ENCODE measurements at places on chromosomes 6 and 20.
A peak's percentile ranks its signal among the peaks of the same experiment; 100 is the strongest.

- peak; percentile 13 for DNase-seq
These were observed 1089.3 kb upstream of the DEFB115 start for GRCh38 chr20:30168025-30168799.

DNA sequence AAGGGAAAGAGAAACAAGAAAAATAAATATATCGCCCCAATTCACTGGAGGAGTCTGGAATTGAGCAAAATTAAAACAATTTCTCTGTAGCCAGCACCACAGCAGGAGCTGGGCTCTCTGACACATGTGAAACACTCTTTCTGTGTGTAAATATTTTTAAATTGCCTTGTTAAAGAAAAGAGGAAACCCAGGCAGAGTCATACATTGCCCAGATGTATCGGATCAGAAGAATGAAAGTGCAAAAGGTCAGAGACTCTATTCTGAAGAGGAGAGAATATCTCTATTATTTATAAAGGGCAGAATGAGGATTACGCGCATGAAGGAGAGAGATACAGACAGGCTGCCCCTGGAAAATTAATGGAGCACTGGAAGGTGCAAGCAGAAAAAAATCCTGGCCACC is 127.0 kb upstream of the MAN1A1 start:
- no peak for DNase-seq

GRCh38 chr6:69861986-69862385 is 4.4 kb upstream of the COL19A1 start:
- DNase-seq: peak; percentile 23

DNA sequence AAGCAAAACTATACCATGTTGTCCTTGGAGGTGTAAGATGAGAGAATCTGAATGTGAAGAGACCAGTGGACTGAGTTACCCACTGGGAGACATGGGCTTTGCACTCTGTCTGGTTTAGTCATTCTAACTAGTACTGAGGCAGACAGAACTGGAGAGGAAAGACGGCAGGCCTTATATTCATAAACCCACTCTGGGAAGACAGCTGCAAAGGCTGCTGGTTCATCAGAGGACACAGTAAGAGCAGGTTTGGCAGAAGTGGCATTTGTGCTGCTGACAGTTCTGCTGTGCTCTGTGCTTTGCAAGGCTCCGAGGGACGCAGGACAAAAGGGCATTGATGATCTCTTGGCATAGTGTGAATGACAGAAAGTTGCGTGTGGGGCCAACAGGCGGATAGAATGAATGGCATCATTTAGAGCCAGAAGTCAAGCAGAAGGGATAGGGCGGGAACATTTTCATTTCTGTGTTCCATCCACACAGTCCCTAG is 142.3 kb upstream of the TENT5A start:
- no peak for DNase-seq

GRCh38 chr6:92942549-92942948 is 476.8 kb downstream of the EPHA7 start:
- DNase-seq: no peak

DNA sequence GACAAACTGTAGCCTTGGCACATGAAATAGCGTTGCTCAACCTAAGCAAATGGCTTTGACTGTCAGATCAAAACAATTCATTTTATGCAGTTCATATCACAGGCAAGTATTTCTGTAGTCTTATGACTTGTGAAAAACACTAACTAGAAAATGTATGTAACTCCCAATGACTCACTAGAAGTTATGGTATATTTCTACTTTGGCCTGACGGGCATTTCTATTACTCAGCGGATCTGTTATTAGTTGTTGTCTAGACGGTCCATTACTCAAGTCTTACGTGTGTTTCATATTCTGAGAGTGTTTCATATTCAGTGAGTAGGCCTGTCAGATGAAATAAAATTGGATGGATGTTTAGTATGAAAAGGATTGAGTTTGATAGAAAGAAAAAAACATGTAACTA is 880.9 kb downstream of the PRIM2 start:
- DNase-seq: no peak

DNA sequence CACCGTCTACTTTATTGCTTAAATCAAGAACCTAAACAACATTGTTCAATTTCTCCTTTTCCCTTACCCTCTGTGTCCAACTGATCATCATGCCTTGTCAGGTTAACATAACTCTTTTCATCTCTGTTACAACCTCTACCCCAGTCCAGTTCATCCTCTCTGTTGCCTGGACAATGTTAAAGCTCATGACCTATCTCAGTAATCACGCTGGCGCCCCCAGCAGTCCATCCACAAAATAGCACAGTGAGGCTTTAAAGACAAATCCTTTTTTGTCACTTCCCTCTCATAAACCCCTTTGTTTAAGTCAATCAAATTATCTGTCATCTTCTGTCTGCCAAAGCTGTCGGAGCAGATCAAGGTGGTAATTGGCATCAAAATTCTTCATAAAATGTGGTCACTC is 140.1 kb downstream of the QKI start:
- peak; percentile 10 for DNase-seq

DNA sequence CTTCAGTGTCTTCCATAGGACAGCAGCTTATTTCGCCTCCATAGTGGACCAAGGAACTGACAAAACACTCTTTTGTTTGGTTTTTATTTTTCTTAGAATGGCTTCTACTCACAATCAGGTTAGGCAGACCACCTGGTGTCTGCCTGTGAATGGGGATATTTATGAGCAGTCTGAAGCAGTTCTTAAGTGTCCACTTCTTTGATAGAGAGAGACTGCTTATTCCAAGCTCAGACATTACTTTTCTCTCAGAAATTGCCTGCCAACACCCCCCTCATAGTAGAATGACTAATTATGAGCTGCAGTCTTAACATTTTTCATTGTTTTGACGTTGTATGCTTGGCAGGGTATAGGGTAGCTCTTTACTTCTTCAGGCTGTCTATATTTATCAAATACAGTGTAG is 174.7 kb downstream of the ZFAND3 start:
- DNase-seq: no peak

- no peak for DNase-seq
These were observed 11.4 kb downstream of the EZR start for GRCh38 chr6:158807515-158808441.

DNA sequence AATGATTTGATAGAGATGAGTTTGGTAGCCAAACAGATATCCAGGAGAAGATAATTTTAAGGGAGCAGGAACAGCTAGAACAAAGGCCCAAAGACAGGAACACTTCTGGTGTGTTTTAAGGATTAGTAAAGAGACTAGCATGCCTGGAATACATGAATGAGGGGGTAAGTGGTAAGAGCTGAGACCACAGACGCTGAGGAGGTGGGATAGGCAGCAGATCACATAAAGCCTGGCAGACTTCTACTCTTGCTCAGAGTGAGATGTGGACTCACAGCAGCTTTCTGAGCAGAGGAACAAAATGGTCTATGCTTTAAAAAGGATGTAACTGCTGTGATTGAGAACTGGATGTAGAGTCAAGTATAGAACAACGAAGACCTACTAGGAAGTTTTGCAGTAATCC is 100.1 kb downstream of the EPHA7 start:
- no peak for DNase-seq

- peak; percentile 80 for DNase-seq
These were observed 16.9 kb upstream of the MTG2 start for GRCh38 chr20:62165762-62166399.

DNA sequence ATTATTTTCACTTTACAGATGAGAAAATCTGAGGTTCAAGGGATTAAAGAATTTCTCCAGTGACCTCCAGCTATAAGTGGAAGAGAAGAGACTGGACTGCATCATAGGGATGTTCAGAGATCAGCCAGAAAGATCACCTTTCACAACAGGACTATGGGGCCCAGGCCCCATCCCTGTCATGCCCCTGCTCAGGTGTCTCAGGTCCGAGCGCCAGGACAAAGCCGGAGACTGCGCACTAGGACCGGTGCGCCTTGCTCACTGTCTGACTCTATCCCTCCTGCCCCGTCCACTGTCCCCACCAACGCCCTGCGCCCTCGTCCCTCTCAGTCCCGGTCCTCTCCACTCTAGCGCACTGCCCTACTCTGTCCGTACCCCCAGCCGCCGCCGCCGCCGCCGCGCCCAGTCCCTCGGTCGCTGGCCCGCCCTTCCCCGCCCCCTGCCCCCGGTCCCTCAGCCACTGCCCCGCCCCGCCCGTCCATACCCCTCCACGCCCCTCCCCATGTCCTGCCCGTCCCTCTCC is 521 bp upstream of the RAD21L1 start:
- DNase-seq: peak; percentile 100

DNA sequence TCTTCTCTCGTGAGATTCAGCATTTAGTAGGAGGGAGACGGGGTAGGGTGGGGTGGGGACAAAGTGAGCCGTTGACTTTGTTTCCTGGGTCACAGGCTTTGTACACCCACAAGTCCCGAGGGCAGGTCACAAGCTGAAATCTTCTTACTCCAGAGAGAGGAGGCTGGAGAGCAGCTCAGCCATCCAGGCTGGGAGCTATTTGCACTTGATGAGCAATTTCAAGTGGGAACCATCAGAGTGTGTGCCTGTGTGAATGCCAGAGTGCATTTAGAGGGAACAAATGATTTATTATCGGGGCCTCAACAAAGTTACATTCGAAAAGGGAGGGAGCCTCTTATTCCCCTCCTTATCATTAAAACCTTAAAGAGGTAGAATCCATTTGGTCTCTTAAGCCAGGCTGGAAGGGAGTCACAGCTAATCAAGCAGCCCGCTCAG is 155.7 kb upstream of the JARID2 start:
- DNase-seq: no peak

DNA sequence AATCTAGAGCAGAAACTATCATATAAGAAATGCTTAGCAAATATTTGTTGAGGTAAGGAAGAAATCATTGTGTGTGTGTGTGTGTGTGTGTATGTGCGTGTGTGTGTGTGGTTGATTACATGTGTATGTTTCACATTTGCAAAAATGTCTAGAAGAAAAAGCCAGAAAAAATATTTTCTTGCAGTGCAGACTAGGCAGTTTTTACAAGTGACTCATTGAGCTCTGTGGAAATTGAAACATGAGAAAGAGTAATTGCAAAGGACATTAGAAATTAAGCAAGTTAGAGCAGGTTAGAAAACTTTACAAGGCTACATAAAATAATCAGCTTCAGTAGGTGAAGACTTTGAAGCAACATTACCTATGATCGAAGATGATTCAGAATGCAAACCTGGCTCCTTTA is 669.0 kb upstream of the EYS start:
- no peak for DNase-seq

GRCh38 chr6:24426729-24427446 is 24.2 kb downstream of the MRS2 start:
- DNase-seq: no peak

GRCh38 chr20:13325796-13326340 is 104.8 kb downstream of the ISM1 start:
- no peak for DNase-seq

- no peak for DNase-seq
These were observed 216.4 kb downstream of the DLL1 start for GRCh38 chr6:170074435-170074834.

- DNase-seq: no peak
These were observed 39.3 kb upstream of the SCGN start for GRCh38 chr6:25612666-25613065.

- DNase-seq: no peak
These were observed 29.7 kb upstream of the HLA-DRB5 start for GRCh38 chr6:32559747-32560146.

GRCh38 chr6:44480097-44480541 is 92.6 kb downstream of the CDC5L start:
- no peak for DNase-seq
